ENCODE measurements at places on chromosomes 12 and 14.

GRCh38 chr12:62693376-62694050 lies 226.9 kb downstream of the MON2 start:
- DNase-seq = no peak

GRCh38 chr12:123233505-123234308 lies 471 bp downstream of the MTRFR start:
- DNase-seq = no peak

DNA sequence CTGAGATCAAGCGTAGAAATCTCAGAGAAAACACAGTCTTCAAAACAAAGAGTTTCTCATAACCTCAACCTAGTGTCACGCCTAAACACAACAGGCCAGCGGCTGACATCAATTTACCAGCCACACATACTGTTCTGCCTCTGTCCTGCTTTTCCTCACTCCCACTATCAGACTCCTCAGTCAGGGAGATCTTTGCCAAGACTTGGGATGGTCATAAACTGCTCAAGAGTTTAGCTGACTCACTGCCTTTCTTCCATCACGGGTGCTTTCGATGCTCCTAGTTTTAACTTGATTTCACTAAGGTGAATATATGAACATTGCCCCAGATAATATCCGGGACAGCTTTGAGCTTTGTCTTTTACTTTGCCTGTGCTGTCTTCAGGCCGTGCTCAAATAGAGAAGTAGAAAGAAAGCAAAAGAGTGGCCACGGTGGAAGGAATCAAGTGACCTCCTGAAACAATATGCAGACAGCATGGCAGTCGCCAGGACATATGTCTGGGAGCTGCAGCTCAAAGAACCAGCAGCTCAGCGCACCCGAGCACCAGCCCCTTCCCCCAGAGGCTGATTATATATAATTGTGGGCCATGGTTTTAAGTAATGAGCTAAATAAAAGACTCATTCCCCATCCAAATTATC lies 12.1 kb downstream of the MDM1 start:
- DNase-seq = peak; percentile 41

- no peak for DNase-seq
Observed at GRCh38 chr12:176321-177181, 37.4 kb downstream of the SLC6A12 start.

DNA sequence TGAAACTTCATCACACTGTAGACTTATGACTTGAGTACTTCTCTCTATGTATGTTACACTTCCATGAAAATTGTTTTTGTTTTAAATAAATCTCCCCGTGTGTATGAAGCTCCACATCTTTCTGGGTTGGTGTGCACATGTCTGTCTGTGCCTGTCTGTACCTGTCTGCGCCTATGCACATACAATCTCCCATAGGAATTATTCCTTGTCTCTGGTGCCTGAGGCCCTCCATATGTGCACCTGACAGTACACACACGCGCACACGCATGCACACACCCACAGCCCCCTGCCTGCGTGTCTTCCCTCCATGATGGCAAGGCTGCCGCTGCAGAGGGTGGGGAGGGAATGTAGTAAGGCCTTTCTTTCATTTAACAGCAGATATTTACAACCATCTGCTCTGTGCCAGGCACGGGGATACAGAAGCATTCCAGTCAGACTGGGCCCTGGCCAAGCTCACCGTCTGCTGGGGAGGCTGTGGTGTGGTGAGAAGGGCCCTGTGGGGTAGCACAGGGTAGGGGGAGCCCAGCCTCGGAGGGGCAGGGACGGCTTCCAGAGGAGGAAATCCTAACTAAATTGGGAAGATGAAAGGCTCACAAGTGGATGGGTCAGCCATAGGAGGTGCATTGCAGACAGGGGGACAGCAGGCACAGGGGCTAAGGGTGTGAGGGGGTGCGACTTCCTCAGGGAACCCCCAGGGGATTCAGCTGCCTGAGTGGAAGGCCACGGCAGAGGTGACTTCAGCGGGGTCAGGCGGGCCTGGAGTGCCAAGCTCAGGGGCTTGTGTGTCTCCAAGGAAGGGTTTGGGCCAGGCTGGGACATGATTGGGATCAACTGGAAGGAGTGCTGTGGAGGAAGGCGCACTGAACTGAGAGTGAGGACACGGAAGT lies 26.1 kb downstream of the KRT8 start:
- no peak for DNase-seq

DNA sequence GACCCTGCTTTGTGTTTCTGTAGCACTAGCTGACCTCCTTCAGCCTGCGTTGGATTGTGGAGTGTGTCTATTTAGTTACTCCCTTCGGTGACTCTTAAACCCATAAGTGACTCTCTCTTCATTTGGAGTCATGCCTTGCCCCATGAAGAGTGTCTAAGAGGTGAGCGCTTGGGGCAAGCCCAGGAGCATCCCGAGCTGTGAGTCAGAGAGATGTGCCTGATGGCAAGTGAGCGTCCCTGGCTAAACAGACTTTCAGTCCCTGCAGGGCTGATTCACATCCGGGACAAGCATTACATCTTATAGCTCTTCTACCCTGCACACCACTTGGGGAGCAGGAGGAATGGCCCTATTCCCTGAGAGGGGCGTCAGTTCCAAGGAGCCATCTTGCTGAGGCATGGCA lies 24.3 kb upstream of the ATF1 start:
- DNase-seq = no peak

DNA sequence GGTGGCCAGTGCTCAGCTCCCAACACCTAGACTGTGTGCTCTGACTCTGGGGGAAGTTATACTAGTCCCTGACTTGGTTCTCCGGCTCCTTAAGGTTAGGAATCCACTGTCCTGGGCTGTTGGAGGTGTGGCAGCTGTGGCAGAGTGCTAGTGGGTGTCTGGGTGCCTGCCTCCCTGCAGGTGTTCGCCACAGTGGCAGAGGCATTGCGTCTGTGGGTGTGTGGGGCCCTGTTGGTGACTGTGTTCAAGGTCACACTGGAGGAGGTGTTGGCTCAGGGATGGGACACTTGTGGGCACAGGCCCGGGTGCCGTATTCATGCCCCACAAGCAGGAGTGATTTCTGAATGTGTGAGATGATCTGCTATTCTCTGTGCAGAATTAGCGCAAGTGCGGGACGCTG lies 467.4 kb downstream of the TMEM121 start:
- DNase-seq = no peak

- no peak for DNase-seq
Observed at GRCh38 chr12:107361970-107362369, 268.6 kb upstream of the CRY1 start.

GRCh38 chr14:63432228-63432627 lies 110.9 kb downstream of the PPP2R5E start:
- no peak for DNase-seq

GRCh38 chr12:123991372-123991951 lies 18.4 kb downstream of the ZNF664 start:
- no peak for DNase-seq

DNA sequence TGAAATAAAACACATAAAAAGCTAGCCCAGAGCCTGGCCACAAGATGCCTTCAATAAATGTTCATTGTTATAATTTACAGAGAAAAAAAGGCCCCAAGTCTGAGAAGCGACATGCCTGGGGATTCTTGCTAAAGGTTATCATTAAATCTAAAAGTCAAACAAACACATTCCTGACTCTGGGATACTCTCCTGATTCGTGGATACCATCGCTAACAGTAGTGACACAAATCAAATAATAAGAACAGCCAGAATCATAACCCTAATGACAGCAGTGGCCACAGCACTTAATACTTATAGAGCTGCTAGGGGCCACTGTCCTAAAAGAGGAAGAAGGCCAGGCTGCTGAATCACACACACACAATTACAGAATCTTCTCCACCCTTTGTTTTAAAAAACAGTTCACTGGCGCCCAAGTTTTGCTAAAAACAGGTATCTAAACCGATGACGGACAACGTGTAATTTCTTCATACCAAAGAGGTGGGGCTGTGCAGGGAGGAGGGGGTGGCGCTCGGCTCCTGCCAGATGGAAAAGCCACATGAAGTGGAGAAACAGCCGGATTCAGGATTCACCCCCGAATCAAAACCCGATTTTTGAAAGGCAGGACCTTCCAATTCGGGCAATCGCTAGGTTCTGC lies 1.2 kb downstream of the CLIP1 start:
- DNase-seq = no peak

DNA sequence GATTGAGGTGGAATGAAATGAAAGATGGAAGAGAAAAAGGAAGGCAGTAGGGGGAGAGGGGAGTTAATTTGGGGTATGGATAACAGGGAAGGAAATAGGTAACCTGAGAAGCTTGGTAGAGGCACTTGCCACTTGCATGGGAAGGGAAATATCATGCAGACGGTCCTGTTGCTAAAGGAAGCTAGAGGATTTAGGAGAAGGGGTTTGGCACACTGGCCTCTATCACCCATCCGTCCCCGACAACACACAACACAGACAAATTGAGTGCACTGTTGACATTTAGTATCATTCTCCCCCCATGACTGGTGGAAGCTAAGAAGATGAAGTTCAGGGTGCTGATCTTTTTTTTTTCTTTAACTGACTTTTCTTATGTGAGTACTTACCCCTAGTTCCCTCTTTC lies 2.0 kb downstream of the OR10AD1 start:
- no peak for DNase-seq

DNA sequence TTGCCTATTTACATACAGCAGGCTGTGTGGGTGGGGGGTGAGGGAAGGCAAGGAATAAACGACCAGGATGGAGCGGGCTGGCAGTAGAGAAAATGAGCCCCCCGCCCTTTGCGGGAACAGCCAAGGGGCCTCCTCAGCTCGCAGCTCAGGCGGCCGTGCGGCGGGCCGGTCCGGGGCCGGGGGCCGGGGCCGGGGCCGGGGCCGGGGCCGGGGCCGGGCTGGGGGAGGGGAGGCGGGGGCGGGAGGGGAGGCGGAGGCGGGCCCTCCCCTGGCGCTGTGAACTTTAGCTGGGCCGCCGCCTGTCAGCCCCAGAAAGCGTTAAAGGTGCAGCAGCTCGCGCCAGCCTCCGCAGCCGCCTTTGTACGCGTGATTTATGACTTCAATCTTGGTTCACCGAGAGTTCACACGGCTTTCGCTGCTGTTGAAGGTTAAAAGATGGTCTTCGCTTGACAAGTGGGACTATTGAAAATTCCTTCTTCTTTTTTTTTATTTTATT lies 28.8 kb downstream of the HOXC4 start:
- DNase-seq = no peak

DNA sequence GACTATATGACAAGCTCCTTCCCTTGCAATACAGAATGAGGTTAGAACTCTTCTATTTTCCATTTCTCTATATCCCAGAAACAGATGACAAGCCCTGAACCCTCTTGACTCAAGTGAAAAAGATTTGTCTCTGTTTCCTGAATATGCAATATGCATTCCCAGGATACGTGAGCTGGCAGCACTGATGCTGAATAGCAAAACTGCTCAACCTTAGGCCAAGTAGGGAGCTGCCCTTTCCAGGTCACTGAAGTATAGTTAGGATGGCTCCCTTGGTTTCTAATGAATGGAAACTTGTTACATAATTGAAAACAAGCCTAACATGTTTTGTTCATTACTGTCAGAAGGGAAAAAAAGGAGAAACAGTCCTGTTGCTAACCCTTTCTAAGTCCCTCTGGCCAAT lies 47.9 kb upstream of the PLEKHG7 start:
- DNase-seq = no peak

DNA sequence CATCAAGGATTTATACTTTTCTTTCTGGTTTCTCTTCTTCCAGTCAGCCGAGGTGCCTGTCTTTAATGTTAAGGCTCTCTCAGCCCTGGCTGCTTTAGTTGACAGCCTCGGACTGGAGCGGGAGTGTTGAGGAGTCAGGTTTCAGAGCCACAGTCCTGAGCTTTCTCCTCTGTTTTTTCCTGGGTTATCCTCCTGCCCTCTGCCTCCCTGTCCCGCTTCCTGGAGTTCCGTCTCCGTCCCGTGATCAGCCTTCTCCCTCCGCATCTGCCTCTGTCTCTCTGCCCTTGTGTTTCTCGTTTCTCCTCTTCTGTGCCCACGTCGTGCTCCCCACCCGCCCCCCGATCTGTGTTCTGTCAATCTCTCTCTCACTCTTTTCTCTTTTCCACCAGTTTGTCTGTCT lies 33.0 kb downstream of the IQSEC3 start:
- no peak for DNase-seq

GRCh38 chr14:80390906-80391305 lies 179.6 kb upstream of the DIO2 start:
- DNase-seq = no peak

- no peak for DNase-seq
Observed at GRCh38 chr14:105091054-105091516, 25.9 kb upstream of the GPR132 start.

GRCh38 chr12:62763861-62764645 lies 170.9 kb downstream of the PPM1H start:
- no peak for DNase-seq

- DNase-seq = no peak
Observed at GRCh38 chr14:24597403-24597802, 12.1 kb downstream of the GZMH start.

DNA sequence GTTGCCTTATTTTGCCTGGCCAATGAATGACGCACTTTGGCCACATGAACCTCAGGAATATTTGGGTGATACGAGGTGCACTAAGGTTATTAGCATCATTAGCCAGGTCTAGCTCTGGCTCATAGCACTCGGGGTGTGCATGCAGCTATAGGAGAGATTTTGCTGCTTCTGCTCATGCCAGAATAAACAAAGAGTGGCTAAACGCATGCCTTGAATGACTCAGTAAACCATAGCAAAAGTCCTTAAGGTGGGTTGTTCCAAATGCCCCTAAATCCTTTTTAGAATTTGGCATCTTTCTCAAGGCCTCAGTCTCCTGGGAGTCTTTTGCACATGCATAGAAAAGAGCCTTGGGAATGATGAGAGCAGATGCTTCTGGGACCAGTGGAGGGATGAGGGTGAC lies 343.7 kb upstream of the FKBP4 start:
- DNase-seq = peak; percentile 7

- DNase-seq = no peak
Observed at GRCh38 chr14:96888158-96888557, 91.0 kb downstream of the VRK1 start.

- DNase-seq = no peak
Observed at GRCh38 chr12:81499809-81500208, 259.3 kb downstream of the PPFIA2 start.

- DNase-seq = no peak
Observed at GRCh38 chr12:119827760-119828159, 49.4 kb downstream of the CIT start.

DNA sequence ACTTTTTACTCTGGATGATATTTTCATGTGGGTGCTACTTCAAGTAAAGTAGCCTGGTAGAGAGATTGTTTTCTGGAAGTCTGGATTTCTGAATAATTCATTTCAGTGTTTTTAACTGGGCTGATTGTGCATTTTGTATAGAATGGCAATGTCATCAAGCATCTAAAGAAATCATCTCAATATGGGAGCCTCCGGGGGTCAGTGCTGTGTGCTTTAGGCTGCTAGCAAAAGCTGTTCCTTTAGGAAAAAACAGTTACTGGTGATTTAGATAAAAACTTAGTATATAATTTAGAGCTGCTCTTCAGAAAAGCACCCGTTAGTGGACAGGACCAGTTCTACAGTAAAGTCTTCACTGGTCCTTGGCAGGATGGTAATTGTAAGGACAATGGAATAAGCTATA lies 5.1 kb downstream of the UBE3B start:
- no peak for DNase-seq

DNA sequence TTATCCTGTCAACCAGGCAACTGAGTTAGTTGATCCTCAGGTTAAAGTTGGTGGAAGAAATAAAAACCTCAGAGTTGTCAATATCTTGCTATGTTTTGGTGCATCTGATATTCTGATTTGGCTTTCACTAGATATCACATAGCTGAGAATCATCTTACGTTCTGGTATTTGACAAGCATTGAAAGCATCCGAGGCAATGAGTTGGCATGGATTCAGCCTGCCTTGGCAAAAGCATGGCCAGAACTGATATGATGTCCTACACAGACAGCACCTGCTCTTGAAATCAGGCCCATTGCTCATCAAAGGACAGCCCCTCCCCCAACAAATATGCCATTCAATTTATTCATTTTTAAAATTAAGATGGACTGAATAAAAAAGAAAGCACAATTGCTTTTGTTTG lies 320.7 kb upstream of the ATP2B1 start:
- DNase-seq = no peak

Data from amniotic stem cell (primary cell).